T-helper 9 cell (primary cell): ENCODE measurements at places on chromosomes 1 and 21.

GRCh38 chr1:2546515-2547209 lies 9.5 kb upstream of the TNFRSF14 start:
- DNase-seq = peak; percentile 76

DNA sequence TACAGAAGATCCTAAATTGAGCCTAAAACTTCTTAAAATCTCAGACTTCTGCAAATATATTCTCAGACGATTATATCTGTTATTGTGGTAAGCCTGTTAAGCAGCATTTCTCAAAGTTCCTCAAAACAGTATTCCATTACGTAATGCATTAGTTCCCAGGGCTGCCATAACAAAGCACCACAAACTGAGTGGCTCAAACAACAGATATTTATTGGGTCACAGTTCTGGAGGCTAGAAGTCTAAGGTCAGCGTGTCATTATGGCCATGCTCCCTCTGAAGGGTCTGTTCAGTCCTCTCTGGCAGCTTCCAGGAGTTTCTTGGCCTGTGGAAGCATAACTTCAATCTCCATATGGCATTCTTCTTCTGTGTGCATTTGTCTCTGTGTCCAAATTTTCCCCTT lies 103.5 kb upstream of the ST6GALNAC5 start:
- DNase-seq = no peak

DNA sequence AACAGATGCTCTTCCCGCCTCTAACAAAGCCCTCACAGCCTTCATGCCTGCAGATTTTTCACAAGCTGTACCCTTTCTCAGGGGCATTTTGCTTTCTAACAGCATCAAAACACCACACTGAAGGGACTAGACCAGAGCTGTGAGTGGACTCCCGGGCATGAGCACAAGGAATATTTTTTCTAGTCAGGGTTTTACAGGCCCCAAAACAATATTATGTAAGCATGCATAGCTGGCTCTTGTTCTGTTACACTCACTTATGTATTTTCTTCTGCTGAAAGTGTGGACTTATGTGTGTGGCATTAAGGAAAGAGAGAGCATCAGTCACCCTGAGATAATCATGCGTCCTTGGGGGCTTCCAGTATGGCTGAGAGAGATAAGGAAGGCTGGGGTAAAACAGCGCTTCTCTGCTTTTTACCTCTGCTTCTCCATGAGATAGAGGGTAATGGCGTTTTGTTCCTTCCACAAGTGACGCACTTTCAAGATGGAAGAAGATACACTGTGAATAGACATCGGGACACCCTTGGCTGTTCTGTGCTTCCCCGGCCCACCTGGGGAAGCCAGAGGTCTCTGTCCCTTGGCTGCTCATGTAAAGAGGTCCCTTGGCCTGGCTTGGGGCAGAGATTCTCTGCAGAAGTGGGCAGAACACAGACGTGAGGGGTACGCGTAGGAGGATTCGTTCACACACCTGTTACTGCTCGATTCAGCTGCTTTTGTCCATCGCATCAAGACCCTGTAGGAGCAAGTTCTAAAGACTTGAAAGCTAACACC lies 266.7 kb upstream of the RAB4A start:
- no peak for DNase-seq

DNA sequence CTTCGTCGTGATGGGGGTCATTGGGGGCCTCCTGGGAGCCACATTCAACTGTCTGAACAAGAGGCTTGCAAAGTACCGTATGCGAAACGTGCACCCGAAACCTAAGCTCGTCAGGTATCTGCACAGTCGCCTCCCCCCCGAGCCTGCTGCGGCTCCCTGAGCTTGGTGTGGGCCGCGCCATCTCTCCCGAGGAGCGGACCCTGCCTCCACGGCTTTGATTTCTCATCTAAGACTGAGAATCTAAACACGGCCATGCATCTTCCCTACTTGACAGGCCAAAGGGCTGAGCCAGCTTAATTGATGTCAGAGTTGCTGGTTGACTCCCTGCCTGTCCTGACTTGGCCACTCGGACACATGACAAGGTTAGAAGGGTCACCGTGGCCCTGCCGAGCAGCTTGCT lies 19.1 kb downstream of the NPPA start:
- DNase-seq = no peak

DNA sequence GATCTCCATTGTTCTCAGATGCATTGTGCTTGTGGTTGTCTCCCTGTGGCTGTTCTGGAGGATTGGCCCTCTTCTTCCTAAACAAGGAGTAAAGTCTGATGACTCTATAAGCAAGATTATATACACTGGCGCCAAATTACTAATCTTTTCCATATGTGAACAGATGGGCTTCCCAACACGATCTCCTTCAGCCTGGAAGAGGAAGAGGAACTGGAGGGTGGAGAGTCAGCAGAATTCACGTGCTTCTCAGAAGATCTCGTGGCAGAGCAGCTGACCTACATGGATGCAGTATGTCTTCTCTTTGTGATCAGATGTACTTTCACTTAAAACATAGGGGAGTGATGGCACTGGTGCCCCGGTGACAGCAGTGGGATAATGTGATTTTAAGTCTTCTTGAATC lies 78.7 kb downstream of the RGL1 start:
- no peak for DNase-seq

DNA sequence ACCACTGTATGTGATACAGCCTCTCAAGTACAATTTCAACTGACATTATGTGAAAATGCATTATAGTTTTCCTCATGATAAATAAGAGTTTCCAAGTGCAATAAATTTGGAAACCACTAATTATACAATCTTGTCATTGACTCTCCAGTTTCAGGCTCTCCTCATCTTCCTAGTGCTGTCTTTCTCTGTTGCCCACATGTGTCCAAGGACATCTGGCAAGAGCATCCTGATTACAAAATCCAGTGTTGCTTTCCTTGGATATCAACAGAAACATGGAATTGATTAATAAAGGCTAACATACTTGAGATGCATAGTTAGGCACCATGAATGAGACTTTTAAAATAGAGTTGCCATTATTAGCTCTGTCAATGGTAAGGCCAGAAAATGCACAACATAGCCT lies 15.6 kb upstream of the MAP10 start:
- no peak for DNase-seq

- DNase-seq = no peak
These were observed 540.1 kb upstream of the RGS18 start for GRCh38 chr1:191618181-191618580.

- DNase-seq = no peak
These were observed 56.2 kb upstream of the POFUT2 start for GRCh38 chr21:45343891-45344290.

DNA sequence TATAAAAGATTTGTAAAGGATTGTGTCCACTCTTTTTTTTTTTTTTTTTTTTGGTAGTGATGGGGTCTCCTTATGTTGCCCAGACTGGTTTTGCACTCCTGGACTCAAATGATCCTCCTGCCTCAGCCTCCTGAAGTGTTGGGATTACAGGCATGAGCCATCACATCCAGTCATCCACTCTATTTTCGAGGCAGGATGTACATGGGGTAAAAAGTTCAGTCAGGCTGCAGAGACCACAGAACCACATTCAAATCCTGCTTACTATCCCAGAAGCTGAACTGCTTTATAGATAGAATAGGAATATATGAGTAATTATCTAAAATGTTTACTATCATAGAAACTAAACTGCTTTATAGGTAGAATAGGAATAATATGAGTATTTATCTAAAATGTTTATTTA lies 26.0 kb upstream of the KCNK2 start:
- no peak for DNase-seq

GRCh38 chr1:8567146-8567545 lies 249.2 kb downstream of the SLC45A1 start:
- DNase-seq = no peak

DNA sequence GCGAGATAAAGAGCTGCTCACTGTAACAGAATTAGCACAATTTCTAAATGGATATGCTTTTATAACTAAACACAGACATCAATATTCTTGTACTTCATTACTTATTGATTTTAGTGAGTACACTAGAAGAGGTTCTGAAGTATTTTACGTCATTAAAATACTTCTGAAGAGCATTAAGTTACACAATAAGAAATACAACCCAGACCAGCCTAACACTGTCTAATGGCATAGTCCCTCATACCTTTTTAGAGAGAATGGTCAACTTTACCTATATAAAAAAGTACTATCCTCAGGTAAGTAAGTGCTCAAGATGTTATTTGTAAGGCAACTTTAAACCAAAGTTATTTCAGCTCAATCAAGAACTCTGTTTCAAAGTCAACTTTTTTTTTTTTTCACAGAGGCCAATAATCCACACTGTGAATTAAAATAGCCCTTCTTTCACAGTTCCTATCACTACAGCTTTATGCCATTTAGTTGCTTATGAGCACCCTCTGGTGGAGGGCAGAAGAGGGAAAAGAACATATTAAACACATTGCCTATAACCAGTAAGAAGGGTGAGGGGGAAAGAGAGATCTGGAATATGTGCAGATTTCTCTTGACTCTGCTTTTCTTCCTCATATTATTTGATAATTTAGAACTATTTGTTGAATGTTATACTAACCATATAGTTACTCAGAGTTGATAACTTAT lies 182.1 kb upstream of the DMRTA2 start:
- DNase-seq = no peak

DNA sequence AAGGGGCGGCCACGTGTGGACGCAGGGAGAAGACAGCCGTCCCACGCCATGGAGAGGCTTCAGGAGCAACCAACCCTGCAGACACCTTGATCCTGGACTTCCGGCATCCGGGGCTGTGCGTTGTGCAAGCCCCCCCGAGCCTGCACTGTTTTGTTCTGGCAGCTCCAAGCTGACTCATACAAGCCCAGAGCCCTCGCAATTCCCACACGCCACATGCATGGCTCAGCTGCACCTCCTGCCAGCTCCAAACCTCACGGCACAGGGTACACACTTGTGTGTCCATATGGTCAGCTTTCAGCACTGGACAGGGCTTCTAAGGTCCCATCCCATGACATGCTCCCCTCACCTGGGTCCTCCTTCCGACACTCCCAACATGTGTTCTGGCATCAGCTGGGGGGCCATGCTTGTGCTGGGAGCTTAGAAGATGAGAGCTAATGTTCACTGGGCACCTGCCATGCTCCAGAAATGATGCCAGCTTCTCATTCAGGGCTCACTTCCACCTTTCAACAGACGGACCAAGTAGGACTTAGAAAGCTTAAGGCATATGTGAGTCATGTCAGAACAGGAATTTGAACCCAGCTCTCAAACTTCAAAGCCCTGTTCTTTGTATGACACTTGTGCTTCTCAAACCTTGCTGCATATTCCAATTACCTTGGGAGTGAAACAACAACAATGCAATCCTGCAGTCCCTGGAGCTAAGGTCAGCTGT lies 137.3 kb downstream of the PGBD5 start:
- no peak for DNase-seq

- DNase-seq = no peak
These were observed 307.1 kb downstream of the AMY1C start for GRCh38 chr1:104056786-104057185.

- DNase-seq = no peak
These were observed 77.4 kb upstream of the MROH9 start for GRCh38 chr1:170857955-170858354.

GRCh38 chr1:118918230-118918939 lies 69.8 kb downstream of the TBX15 start:
- DNase-seq = no peak

- DNase-seq = no peak
These were observed 325.8 kb downstream of the MATN1 start for GRCh38 chr1:30397576-30397975.

DNA sequence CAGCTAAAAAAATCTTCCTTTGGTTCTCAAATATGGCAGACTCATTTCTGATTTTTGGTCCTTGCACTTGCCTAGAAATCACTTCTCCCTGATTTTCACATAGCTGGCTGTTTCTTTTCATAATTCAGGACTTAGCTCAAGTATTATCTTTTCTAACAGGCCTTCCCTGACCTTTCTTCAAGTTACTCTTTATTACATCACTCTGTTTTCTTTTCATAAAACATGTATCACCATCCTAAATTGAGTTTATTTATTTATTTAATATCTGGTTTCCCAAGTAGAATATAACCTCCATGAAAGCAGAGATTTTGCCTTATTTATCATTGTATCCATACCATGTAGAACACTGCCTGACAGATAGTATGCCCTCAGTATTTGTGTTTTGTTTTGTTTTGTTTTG lies 18.2 kb upstream of the GNG5 start:
- no peak for DNase-seq

- no peak for DNase-seq
These were observed 3.6 kb upstream of the PTGS2 start for GRCh38 chr1:186683652-186684410.

DNA sequence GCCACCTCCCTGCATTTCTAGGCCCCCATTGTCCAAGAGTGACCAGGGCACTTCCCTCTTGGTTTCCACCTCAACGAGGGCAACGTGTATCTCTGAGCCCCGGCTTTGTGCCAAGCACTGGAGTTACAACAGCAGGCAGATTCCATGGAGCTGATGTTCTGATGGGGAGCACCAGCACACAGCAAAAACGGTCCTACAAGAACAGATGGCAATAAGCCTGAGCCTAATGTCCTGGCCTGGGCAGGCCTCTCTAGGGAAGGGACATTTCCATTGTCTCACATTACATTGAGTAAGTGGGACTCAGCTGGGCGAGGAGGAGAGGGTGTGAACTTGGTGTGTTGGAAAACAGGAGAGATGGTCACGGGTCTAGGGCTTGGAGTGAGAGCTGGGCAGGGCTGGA lies 27.2 kb upstream of the NPPB start:
- no peak for DNase-seq

DNA sequence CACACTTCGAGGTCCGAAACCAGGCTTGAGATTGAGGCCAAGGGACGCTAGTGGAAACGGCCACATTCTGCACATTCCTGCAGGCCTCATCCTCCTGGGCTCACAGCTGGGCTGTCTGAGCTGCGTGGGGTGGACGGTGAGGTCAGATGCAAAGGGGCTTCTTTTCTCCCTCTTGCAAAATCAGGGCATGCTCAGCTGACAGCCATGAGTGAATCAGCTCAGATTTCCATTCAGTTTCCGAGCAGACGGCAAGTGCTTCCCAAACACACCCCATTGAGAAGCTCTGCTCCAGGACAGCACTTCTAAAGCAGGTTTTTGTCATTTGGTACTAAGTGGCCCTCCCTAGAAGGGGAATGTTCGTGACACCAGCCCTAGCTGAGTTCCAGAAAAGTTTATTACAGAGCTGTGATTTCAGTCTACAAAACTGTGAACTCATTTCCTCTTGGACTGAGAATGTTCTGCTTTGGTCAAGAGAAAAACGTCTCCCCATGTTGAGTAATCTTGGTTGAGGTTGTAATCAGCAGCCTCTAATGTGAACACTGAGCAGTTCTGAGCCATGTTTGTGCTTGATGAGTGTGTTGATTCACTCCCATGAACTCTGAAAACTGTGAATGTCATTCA lies 10.0 kb downstream of the PDPN start:
- DNase-seq = no peak
